ENCODE measurements at places on chromosomes 5 and 9.

DNA sequence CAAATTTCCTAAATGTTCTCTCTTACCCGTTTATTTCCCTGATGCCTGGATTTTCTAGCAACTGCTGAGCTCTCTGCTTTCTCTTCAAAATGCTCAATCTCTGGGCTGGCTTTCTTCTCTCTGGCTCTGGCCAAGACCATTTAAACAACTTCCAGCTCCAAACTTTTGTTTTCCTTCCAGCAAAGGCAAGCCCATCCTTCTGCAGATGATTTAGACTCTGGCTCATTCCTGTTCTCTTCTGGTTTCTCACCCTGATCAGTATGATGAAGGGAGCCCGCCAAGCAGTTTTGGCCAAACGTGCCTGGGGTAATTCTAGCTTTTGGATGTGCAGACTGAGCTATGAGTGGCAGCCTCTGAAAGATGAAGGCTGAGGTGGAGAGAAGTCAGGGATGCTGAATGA lies 78.1 kb downstream of the HSPA4 start:
- no peak for DNase-seq

GRCh38 chr5:84259283-84260045 lies 125.2 kb downstream of the EDIL3 start:
- no peak for DNase-seq

- DNase-seq: peak; percentile 2
Measured at GRCh38 chr5:156678484-156678883, 171.6 kb upstream of the PPP1R2B start.

- DNase-seq: no peak
Measured at GRCh38 chr5:90170261-90170660, 239.3 kb downstream of the CETN3 start.

DNA sequence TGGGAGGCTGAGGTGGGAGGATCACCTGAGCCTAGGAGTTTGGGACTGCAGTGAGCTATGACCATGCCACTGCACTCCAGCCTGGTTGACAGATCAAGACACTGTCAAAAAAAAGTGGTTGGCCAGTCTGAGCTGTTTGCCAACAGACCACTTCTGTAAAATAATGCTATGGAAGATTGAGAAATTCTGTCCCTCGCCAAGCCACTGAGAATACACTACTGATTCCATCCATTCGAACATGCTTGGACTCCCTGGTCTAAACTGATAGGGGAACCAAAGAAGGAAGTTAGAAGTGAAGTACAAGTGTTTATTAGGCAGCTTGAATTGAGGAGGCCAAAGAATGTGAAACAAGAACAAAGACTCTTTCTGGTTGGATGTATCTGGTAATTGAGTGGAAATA lies 27.2 kb downstream of the ENC1 start:
- no peak for DNase-seq

- no peak for DNase-seq
Measured at GRCh38 chr5:139649082-139649991, 1.2 kb downstream of the CXXC5 start.

DNA sequence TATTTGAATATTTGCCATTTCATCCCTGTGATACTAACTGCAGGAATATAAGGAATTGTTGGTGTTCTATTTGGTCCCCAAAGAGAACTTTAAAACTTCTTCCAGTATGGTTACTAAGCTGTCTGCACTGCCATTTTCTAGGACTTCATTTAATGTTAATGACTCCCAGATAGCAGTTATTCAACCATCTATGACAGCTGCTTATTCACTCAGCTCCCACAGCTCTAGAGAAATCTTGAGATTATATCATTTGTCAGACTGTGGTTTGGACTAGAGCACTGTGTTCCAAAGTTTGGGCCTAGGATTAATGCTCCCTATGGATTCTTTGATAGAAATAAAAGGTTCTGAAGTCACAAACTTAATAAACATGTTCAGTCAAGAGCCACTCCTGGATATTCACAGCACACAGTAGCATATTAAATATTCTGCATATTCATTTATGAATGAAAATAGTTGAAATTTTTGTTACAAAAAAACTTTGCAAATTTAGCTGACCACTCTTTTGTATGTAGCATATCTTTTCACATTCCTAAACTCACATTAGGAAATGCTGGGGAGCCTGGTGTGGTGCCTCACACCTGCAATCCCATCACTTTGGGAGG lies 173.7 kb downstream of the NFIB start:
- DNase-seq: no peak

DNA sequence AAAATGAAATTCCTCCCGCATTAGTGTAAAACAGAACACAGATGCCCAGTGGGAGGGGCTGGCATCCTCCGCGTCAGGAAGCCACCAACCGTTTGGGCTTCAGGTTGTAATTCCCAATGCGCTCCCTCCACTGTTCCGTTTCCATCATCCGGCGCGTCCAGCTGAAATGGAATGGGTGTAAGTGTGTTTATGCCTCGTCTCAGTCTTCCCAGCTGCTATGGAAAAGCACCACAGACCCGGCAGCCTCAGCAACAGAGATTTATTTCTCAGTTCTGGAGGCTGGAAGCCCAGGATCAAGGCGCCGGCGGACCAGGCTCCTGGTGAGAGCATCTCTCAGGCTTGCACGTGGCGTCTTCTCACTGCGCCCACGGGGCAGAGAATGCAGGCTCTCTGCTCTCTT lies 20.4 kb downstream of the KCNT1 start:
- DNase-seq: no peak

DNA sequence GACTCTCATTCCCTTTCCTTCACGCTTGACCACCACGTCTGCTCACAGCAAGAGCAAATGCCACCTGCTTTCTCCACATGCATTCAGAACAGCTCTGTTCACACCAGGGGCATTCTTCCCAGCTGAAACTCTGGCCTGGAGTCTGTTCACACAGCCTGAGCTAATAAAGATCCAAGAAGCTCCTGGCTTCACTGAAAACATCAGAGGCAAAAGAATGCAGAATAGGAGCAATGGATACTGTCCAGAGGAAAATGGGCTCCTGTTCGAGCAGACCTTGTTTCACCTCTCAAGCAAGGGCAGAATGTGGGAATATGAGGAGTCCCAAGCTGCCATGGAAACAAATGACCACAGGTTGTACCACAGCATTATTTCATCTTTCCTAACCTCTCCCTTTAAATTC lies 402.7 kb upstream of the TNC start:
- no peak for DNase-seq

- no peak for DNase-seq
Measured at GRCh38 chr9:136670576-136671253, 8.0 kb downstream of the EGFL7 start.

DNA sequence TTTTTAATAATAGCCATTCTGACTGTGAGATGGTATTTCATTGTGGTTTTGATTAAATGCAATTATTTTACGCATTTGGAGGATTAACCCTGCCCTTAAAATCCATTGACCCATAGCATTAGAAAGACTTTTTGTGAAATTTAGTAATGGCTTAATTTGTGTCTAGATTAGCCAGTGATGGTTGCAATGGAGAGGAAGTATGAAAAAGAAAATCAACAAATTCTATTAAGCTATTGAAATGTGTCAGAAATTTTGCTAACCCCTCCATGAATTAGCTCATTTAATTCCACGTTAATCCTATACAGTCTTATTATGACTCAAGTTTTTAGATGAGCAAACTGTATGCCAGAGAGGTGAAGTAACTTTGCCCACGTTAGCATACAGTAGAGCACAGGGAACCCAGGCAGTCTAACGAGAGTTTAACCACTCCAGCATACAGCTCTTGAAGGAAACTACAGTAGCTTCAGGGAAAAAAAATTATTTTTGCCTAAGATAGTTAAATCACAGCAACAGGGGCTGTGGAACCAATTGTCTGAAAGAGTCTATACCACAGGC lies 158.2 kb upstream of the PPP2R2B start:
- DNase-seq: no peak

DNA sequence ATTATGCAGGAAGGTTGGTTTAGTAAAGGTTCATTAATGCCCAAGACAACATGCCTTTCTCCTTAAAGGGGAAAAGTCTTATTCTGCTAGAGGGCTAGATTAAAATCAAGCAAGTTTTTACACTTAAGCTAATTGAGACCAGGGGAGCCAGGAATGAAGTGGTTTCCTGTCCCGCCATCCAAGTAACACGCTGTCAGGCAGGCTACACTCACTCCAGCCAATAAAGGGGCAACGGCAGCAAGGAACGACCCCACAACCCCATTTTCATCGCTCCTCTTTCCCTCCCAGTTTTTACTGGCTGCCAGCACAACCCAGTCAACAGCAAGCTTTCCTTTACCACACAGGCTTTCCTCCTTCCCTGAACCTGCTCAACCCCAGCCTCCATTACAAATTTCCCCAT lies 225.1 kb downstream of the DCP2 start:
- no peak for DNase-seq

DNA sequence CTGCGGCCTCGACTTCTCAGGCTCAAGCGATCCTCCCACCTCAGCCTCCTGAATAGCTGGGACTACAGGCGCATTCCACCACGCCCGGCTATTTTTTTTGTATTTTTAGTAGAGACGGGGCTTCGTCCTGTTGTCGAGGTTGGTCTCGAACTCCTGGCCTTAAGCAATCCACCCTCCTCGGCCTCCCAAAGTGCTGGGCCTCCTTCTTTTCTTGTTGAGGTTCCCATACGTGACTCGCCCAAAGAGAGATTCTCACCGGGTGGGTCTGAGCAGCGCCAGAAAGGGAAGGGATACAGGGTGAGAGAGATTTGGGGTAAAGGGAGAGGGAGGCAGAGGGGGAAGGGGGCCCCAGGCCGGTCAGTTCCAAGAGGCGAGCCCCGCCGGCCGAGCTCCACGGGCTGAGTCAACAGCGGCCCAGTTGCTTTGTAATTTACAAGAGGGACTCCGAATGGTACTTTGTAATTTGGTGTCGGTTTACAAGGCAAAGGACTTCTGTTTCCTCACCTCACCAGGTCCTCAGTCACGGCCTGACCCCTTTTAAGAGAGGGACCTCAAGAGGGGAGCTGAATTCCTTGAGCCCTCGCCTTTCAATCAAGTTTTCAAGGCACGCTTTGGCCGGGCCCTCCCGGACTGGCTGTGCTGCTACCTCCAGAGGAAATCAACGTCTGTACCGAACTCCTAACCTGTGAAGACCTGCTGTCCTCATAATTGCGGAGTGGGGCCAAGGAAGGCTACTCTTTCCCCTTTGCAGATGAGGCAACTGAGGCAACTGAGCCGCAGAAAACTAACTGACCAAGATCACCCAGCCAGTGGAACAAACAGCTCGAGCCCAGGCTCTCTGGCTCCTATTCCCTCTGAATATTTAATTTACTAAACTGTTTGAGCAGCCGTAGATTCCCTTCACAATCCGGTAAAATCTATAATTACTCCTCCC lies 3.3 kb upstream of the DMRT2 start:
- no peak for DNase-seq

DNA sequence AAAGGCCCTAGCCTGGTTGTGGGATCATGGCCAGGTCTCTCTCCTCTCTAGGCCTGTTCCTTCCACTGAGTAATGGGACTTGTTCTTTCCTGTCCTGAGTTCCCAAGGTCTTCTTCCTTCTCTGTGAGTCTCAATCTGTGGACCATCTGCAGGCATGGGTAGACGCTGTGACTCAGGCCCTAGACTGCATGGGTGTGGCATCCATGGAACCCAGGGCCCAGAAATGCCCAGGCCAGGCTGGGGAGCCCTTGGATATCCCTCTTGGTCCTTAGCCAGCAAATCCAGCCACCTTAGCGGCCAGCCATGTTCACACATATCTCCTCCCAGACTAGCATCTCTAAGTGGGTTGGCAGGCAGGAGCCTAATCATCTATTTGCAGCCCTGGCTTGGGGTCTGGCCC lies 2.3 kb upstream of the ACSL6 start:
- no peak for DNase-seq

- peak; percentile 55 for DNase-seq
Measured at GRCh38 chr5:42840269-42840668, 28.6 kb upstream of the SELENOP start.

DNA sequence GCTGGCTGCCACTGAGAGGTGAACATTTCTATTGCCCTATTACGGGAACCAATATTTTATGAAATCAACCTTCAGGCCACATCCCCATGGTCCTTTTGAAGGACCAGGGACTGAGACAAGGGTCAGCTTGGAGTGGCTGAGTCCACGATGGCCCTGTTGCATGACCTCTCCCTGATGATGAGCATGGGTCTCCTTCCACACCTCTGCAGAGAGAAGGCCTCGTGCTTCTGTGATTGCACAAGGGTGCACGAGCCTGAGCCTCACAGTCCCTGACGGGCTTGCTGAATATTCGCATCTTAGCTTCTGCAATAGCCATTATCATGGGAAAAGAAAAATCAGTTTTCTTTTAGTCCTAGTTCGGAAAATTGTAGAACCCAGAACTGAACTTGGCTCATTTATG lies 255.0 kb upstream of the IRX2 start:
- no peak for DNase-seq

DNA sequence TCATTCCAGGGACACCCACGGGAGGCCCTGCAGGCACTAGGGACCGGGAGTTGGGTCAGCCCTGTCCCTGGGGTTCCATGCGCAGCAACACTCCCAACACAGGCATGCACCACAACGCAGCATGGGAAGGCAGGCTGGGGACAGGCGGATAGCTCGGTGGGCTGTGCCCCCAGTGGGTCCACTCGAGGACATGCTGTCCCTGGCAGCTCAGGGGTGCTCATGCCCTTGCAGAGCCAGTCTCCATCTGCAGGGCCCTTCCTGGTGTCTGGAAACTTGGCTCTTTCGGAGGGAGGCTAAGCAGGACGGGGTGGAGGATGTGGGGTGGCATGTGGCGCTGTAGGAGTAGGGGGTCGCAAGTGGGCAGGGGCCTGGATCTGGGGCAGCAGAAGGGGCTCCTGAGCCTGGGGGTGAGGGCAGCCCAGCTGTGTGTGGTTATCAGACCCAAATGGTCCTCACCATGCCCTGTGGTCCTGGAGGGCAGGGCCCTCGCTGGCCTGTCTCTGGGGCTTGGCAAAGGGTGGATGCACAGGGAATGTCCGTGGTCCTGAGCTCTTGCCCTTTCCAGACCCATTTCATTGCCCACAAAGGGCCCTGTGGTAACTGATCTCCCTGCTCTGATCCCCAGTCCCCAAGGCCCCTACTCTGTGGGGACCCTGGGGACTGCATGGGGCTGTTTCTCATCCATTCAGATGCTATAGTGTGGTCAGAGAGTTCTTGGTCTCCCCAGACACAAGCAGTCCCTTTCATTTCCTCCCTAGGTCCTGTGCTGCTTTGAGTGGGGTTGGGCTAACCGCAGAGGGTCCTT lies 90.3 kb upstream of the PHYKPL start:
- DNase-seq: no peak

DNA sequence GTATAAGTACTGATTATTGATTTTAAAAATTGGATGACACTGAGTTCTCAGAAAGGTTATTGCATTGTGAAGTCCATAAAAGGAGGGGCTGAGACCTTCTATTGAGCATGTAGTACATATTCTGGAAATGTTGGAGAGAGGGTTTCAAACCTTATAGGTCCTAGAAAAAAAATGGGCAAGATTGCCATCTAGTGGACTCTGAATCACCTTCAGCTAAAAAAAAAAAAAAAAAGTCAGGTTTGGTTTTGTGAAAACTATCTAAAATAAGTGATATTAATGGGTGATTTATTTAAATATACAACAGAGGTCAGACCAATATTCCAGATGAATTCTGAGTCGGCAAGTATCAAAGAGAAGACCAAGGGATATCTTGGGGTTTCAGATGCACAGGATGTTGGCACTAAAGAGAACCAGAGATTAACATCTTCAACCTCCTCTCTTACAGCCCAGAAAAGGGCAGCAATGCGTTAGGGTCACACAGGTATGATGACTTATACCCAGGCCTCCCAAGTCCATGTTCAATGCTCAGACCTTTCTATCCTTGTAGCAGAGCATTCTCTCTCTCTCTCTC lies 109.8 kb upstream of the NMUR2 start:
- DNase-seq: peak; percentile 30

- DNase-seq: no peak
Measured at GRCh38 chr9:109224751-109225150, 57.7 kb upstream of the FRRS1L start.

- DNase-seq: peak; percentile 89
Measured at GRCh38 chr5:143314659-143315058, 88.8 kb downstream of the NR3C1 start.

GRCh38 chr9:34157898-34158297 lies 20.9 kb upstream of the UBAP1 start:
- no peak for DNase-seq

Measured in EH (cell line).